ENCODE measurements at places on chromosomes 2 and 18. TPM values are rescaled to one million over a fixed set of nuclear protein-coding genes. Genes with fewer than 3 reads are reported as not detected.

The MOGAT1 gene
- total RNA-seq, result not detected

The OSR1 gene
- 0.45 TPM for total RNA-seq

The SNORC gene
- 3.0 TPM for total RNA-seq

The CNNM3 gene
- total RNA-seq, result 33.9 TPM

DNA sequence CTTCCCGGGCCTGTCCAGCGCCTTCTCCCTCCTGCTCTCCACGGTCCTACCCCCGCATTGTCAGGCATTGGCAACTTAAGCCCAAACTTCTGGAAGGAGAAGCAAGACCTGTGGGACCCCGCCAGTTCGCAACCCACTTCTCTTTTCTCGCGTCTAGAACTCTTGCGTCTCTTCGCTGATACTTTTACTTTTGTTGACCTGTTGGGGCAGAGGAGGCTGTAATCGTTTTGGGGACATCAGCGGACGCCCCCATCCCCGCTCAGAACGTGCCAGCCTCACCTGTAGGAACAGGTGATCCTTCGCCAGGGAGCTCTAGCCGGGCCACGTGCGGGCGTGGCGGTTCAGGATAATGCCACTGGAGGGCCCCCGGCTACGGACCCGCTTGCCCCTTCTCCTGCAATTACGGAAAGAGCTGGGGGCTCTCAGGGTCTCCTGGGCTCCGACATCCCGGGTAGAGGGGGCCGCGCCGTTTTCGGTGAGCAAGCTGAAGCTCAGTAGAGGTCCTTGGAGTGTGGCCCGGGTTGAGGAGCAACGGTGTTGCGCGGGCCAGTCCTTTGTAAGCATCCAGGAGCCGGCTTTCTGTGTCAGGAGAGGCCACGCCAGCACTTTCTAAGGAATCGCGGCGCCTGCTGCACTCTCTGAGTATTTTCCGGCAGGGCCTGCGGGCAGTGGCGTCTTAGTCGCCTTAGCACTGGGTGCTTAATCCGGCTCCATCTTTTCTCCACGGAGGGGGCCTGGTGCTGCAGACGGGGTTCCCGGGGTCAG is 1.6 kb downstream of the MTCL1 start:
- peaks cover 40% of the 10 kb centered on the region for H3K27me3 ChIP-seq
- H3K27ac ChIP-seq, result peak overlapping the region; percentile 97
- H3K36me3 ChIP-seq, result no peaks in the 10 kb centered on the region
- peak; percentile 40 for DNase-seq
- H3K4me1 ChIP-seq, result peaks cover 26% of the 10 kb centered on the region

DNA sequence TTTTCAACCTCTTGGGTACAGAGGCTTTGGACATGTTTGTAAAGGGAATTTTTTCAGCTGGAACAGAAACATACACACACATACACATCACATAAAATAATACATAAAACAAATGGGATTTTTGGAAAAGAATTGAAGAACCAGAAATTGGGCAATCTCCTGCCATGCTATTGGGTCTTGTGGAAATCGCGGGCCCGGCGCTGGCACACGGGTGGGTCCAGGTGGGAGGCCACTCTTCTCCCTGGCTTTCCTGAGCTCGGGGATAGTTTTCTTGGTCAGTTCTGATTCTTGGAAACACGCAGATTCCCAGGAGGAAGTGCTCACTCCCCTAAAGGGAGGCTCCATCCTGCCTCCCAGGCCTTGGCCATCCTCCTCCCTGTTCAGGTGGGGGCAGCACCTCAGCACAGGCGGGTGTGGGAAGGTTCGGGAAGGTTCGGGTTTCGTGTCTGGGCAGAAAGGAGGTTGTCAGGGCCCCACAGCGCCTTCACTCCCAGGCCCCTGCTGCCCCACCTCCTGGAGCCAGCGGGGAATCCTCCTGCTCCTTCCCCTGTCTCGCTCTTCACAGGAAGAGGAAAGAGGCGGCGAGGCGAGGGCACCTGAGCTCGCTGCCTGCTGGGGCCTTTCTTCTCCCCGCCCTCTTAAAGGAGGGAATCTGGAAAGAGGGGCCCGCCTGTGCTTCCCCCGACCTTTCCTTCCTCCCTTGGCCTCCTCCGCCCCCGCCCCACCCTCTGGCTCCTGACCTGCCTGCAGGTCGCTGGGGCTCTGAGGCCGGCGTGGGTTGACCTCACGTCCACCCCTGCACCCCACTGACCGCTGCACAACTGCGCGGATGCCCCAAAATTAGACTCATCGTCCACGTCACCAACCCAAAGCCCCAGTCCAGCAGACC is 97.8 kb upstream of the PXDN start:
- H3K27ac ChIP-seq, result no peak overlapping the region
- no peak for DNase-seq
- no peak overlapping the region for H3K4me3 ChIP-seq
- H3K36me3 ChIP-seq, result no peaks in the 10 kb centered on the region

- peak within 1 kb of the TSS; percentile 37 for H3K27ac ChIP-seq
- H3K36me3 ChIP-seq, result no peaks in the 10 kb centered on the region
- H3K27me3 ChIP-seq, result peaks cover 47% of the 10 kb centered on the region
- peak; percentile 86 for DNase-seq
- peaks cover 26% of the 10 kb centered on the region for H3K4me1 ChIP-seq
These were observed at the start of gene MAPRE3 for GRCh38 chr2:26970244-26970927. MAPRE3 (plus strand) TSS chr2:26970637; CDS start chr2:27022219, 51,582 bp downstream.

DNA sequence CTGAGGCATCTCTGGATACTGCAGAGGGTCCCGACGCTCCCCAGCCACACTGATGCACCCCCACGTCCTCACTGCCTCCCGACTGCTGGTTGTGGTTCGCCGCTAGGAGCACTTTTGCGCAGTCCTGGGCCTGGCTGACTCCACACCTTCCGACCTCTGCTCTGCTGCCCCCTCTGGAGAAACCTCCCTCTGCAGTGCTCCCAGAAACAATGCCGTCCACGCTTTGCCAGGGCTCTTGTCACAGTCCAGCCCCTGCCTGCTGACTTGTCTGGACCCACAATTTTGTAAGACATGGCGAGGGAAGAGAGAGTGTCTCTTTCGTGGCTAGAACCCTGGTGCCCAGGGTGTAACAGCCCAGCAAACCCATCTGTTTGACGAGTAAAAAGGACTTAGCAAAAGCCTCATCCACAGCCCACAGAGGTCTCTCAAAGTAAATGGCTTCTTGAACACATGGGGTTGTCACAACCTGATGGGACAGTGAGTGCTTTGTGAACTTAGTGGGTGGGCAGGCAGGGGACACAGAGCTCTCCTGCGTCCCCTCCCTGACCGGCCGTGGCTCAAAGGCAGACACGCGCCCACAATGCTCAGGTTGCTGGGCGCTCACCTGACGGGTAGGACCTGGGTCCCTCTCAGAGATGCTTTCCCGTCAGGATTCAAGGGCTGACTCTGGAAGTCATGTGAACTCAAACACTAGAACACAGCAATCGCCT is 4.0 kb downstream of the COPS9 start:
- no peak for DNase-seq
- peaks cover 12% of the 10 kb centered on the region for H3K4me1 ChIP-seq
- H3K27me3 ChIP-seq, result peaks cover 7% of the 10 kb centered on the region
- peaks cover 4% of the 10 kb centered on the region for H3K36me3 ChIP-seq
